ENCODE measurements at places on chromosomes 1 and 21. TPM values are rescaled to one million over a fixed set of nuclear protein-coding genes. Genes with fewer than 3 reads are reported as not detected.
A peak's percentile ranks its signal among the peaks of the same experiment; 100 is the strongest.

- peak; percentile 28 for DNase-seq
These were observed 53.2 kb downstream of the CHML start for GRCh38 chr1:241586905-241587512.

- DNase-seq, result no peak
These were observed 44.6 kb downstream of the NIBAN1 start for GRCh38 chr1:184929711-184930202.

Gene PCBP3
- 0.10 TPM for total RNA-seq

- DNase-seq, result peak; percentile 9
These were observed 16.1 kb upstream of the STMN1 start for GRCh38 chr1:25922056-25922970.

Gene GBP4
- total RNA-seq, result 22.2 TPM

GRCh38 chr21:30502041-30502440 is at the start of gene KRTAP19-5:
Gene KRTAP19-5, minus strand, starts transcription at chr21:30502141. Its CDS starts 51 bp downstream, at chr21:30502090.
- DNase-seq, result no peak

Gene FAM177B
- total RNA-seq, result not detected

Gene PTGER3
- 8.2 TPM for total RNA-seq

GRCh38 chr1:37038227-37039093 is 4.1 kb upstream of the GRIK3 start:
- peak; percentile 35 for DNase-seq

Gene SH3BGR
- total RNA-seq, result 3.2 TPM

DNA sequence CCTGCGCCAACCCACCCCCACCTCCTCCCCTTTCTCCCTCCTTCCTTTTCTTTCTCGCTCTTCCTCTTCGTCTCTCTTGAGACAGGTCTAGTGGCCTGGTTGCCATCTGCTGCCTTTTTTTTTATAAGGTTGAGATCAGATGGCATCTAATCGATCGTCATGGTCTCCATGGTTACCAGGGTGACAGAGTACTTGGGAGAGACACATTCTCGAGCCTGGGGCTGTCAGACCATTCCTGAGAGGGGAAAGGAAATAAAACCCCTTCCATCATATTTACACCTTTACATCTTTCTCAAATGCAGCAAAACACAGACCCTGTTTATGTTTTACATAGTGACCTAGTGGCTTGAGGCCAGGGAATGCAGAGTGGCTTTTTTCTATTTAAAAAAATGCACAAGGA is 53.5 kb upstream of the SLC22A15 start:
- DNase-seq, result no peak

Gene C8B
- not detected for total RNA-seq

GRCh38 chr21:43995521-43996105 is 16.5 kb upstream of the TRAPPC10 start:
- DNase-seq, result no peak

DNA sequence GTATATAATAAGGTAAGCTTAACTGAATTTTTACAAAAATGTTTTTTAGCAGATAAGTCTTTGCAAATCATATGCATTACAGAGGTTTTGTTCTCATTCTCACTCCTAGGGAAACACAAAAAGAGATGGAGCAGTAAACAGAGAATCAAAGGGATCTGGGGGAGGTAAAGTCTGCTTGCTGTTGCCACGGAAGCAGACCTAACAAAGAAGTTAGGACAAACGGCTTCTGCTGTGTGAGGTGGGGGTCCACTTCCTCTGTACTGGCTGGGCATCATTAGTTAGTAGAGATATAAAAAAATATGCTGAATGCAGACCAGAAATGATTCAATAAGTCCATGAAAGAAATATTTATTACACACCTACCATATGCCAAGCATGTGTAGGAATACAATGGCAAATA is 34.2 kb downstream of the GJA5 start:
- no peak for DNase-seq

Gene RGS8
- total RNA-seq, result not detected

GRCh38 chr21:27808923-27809322 is 842.0 kb upstream of the ADAMTS5 start:
- DNase-seq, result no peak

- peak; percentile 34 for DNase-seq
These were observed 259.8 kb upstream of the CAMK1G start for GRCh38 chr1:209323743-209324142.

DNA sequence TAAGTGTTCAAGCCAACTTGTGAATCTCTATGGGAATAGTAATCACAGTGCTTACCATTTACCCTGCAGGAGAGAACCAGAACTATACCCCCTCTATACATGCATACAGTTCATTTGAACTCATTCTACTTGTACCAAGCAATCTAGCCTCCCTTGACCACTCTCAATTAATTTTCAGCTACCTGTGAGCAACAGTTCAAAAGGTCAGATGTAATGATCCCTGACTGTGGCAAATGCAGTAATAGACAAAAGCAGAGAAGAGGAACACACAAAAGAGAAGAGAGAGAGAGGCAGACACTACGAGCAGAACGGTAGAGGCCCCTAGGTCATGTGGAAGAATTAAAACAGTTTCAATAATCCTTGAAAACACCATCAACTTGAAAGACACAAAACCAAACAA is 52.8 kb downstream of the FMO4 start:
- DNase-seq, result no peak

GRCh38 chr1:239308701-239309333 is 77.6 kb upstream of the CHRM3 start:
- peak; percentile 3 for DNase-seq

DNA sequence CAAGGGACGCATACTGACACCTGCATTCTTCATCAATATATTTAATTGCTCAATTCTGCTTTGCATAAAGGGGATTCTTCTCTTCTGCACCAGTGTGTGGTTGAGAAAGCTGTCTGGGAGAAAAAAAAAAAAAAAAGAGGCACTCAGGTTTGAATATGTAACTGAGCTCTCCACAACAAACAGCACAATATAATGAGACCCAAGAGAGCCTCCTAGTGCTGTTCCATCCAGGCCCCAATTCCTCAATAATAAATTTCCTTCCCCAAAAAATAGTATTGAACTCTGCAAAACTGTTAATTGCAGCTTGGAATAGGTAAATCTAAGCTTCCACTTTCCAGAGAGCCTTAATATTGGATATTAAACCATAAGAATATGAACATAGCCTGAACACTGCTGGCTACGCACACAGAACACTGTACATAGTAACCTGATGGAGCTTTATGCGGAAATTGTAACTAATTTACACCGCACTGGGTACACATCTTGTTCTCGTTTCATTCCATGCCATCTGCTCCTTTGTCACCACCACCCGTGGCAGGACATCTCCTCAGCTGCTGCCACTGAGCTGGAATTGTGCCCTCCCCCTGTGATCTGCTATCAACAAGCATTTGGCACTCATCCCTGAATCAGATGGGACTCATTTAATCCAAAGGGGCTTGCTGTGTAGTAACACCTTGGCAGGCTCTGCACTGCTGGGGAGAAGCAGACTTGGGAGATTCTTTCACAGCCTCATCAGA is 272.0 kb downstream of the HHIPL2 start:
- no peak for DNase-seq

DNA sequence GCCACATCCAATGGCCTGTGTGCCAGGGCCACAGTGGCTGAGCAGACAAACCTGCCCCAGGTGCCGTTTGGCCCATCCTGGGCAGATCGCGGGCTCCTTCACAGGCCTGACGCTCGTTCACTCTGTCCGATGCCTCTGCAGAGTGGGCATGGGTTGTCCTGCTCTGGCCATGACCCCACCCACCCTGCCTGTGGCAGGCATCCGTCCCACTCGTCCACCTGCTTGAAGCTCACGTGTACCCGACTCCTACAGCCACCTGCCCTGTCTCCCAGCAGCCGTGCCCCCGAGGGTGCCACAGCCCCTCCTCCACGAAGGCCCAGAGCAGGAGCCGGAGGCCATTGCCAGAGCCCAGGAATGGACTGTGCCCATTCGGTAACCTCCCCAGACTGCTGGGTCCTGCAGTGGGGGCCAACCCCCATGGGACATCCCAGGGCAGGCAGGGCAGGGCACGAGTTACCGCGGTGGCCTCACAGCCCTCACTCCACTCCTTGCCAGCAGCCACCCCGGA is 41.9 kb downstream of the TRIM11 start:
- DNase-seq, result no peak

Gene PRMT2
- 75.0 TPM for total RNA-seq

Gene ERG
- not detected for total RNA-seq

DNA sequence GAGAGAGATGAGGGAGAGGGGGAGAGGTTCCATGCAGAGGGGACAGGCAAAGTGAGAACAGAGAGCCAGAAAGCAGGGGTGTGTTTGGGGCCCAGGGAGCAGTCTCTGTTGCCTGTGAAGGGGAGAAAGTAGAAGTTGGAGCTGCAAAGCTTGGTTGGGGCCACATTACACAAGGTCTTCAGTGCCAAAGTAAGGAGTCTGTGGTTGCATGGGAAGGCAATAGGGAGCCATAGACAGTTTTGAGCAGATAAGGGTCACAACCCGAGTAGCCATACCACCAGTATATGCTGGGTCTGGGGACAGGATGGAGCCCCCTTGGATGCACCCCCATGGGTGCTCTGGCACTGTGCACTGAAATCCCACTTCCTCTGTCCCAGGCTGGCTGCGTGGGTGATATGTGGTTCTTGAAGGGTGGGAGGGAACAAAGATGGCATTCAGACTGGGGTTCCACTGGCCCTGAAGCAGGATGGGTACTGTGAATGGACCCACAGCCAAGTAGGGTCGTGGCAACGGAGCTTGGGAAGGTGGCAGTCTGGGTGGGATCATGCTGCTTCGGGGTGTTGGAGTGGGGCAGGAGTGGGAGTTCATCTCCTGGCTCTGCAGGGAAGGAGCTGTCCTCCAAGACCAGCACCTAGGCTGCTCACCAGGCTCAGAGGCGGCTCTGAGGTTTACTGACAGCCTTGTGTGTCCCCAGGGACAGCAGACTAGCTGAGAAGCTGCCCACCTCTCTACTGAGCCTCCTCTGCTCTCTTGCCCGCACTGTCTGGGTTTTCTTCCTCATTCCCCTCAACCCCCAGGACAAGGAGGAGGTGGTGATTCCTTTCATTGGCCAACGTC is 12.1 kb downstream of the DRAXIN start:
- no peak for DNase-seq

Gene UMODL1
- total RNA-seq, result not detected

Gene TIE1
- total RNA-seq, result 3.3 TPM

GRCh38 chr1:165424454-165425216 is 20.3 kb downstream of the RXRG start:
- DNase-seq, result peak; percentile 3

GRCh38 chr1:115302390-115302961 is 35.6 kb downstream of the NGF start:
- DNase-seq, result peak; percentile 81

DNA sequence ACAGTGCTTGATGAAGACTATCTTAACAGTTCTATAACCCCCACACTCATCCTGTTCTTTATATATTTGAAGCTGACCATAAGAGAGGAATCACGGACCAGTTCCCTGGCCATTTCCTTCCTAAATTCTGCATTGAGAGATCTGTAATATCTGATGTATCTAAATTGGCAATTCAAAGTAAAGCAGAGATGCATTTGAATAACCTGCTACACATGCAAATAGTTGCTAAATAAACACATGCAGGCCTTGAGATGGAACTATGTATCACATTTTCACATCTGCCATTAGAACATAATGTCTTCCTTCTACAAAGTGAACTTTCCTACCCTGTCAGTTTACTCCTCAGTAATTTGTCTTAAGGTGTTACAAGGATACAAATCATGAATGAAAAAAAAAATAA is 20.4 kb upstream of the PGBD2 start:
- DNase-seq, result no peak

GRCh38 chr1:152645146-152645545 is 18.0 kb upstream of the LCE2D start:
- DNase-seq, result no peak

Gene OR2L8
- total RNA-seq, result not detected

Gene MAP3K7CL
- 10.7 TPM for total RNA-seq

Gene CSF1
- 92.8 TPM for total RNA-seq

Gene ABCA4
- 0.15 TPM for total RNA-seq

GRCh38 chr1:195754874-195755273 is 853.4 kb downstream of the KCNT2 start:
- DNase-seq, result peak; percentile 25

Measured in M059J (cell line).